NK-92 treated with Interleukin-12 subunit alpha and Interleukin-12 subunit beta, amount 100 ng/mL, for 24 hours (cell line): ENCODE measurements at places on chromosomes 5 and 9.

DNA sequence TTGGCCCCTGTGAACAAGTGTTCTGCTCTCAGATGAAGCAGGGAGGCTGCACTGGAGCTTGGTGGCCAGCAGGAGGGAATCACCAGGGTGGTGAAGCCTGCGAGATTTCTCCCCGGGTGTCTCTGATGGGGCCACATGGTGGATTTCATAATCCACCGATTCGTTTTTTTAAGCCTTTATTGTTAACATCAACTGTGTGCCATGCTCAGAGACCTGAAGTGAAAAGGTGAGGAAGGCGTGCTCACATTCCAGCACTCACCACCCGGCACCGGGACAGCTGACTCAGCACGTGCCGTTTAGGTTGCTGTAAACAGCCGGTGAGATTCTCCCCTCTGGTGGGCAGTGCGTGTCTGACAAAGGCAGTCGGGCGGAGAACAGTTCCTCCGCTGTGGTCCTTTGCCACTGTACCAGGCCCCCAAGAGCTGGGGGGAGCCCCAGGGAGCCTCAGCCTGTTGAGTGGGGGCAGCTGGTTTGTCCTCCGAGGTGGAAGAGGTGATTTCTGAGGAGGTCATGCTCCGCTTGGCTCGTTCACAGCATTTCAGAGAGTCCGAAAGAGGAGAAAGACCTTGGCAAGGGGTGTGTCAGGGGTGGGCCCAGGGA is 12.7 kb upstream of the AHRR start:
- no peak for DNase-seq

GRCh38 chr9:32171339-32171738 is 213.1 kb upstream of the ACO1 start:
- DNase-seq, result no peak

- DNase-seq, result no peak
Measured at GRCh38 chr5:173530547-173530946, 85.9 kb downstream of the BOD1 start.

DNA sequence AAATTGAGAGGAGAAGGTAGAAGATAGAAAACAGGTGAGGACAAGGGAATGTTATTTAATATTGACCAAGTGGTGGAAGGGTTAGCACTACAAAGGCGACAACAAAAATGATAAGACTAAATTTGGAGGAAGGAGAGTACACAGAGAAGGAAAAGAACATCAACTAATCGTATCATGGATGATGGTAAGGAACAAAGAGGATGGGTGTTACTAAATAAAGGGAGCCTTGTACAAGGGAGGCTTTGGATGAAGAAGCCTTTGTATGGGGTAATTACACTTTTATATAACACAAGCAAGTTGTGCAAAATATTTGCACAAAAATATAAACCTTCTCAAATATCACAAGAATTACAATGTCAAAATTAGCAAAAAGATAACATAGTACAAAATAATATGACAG is 125.7 kb downstream of the ZNF608 start:
- DNase-seq, result no peak

GRCh38 chr5:150272531-150272930 is 17.0 kb downstream of the CAMK2A start:
- DNase-seq, result peak; percentile 32

GRCh38 chr9:4130166-4130565 is 169.7 kb downstream of the GLIS3 start:
- no peak for DNase-seq

DNA sequence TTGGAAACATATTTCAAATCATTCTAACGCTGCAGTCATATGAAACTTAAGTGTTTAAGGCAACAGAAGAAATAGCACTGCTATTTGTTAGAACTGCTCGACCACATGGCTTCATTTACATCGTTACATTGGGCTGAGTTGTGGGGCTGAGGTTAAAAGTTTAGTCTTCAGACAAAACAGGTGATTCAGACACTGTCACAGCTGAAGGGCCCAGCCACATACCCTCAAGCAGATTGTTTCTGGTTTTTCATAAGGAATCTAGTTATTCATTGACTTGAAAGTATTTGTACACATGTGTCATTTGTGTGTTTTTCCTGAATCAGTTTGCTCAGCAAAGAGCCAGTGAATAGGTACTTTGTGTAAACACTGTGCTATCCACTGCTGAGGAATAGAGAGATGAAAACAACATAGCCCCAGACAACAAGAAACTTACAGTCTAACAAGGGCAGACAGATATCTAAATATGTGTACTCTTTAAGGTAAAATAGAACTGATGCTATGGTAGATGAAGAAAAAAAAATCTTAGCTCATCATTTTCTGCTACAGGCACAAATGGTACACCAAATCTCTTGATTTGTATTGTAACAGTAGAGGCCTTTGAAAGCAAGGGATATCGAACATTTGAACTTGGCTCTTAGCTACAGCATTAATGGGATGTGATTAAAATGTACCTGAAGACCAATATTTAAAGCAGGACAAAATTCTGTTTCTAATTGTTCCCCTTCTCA is 357.6 kb upstream of the RPS23 start:
- DNase-seq, result no peak

DNA sequence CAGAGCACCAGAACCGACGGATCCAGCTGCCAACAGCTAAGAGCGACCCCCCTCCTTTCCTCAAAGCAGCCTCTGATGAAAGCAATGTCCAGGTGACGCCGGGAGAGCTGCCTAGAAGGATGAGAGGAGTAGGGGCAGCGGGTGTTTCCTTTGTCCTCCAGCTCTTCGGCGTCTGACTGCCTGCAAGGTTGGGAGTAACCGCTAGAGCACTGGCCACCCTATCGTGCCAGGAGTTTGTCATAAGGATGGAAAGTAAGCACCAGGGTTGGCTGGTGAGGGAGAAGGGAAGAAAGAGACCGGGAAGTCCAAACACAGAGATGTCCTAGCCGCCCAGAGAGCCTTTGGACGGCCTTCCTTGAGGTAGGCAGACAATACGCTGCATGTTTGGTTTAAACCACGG is 10.8 kb downstream of the MRPL36 start:
- DNase-seq, result no peak

DNA sequence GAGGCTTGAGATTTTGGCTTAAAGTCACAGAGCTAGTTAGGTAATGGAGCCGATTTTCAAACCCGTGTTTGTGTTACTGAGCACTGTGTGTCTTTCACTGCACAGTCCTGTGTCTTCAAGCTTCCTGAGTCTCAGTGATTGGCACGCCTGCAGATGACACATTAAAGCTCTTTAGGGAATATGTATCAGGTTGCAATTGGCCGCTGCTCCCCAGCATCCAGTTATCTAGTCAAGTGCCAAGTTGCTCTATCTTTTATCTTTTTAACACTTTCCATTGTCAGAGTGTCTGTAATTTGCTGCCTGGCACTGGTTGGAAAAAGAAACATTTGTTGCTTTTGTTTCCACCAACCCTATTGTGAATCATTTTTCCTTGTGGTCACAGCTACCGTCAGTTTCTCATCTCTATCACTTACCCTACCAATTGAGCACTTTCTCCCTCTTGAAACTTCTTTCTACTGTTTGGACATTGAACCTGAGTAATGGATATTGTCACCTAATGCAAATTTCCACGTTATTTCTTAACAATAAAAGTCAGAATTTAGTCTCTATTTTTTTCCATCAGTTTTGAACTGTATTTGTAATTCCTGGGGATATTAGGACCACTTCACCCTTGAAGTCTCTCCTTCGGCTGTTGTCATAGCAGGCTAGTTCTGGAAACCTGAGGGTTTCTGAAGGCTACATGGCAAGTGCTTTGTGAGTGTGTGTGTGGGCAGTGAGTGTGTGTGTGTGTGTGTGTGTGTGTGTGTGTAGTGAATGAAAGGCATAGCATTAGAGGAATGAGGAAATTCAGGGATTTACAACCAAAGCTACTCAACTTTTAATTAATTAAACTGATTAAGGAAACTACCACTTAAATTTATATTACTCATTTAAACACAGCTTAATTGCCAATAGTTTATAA is 274.3 kb downstream of the ISL1 start:
- DNase-seq, result no peak

DNA sequence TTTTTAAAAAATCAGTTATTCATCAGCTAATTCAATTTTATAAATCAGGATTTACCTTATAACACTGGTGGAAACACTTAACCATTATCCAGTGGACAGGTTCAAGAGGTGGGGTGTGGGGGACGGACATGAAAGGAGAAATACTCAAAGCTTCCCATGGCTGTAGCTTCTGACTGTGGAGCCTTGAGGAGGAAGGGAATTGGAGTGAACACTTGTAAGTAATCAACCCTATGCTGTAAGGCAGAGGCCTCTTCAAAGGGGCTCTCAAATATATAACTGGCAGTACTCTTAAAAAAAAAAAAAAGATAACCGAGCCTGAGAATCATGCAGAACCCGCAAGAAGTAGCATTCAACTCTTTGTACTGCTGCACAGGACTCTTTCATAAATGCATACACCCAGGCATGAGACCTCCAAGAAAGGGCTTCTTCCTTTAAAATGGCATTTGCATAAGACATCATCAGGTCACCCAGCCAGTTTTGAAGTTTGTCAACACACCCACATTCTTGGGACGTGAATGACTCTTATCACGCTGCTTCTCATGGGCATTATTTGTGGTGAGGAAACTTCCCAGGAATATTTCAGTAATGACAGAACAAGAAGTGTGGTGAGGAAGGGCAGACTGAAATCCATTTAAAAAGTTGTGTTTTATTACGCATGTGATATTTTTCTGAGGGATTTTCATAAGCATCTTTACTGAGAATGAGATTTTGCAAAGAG is 8.1 kb downstream of the OSMR start:
- no peak for DNase-seq

DNA sequence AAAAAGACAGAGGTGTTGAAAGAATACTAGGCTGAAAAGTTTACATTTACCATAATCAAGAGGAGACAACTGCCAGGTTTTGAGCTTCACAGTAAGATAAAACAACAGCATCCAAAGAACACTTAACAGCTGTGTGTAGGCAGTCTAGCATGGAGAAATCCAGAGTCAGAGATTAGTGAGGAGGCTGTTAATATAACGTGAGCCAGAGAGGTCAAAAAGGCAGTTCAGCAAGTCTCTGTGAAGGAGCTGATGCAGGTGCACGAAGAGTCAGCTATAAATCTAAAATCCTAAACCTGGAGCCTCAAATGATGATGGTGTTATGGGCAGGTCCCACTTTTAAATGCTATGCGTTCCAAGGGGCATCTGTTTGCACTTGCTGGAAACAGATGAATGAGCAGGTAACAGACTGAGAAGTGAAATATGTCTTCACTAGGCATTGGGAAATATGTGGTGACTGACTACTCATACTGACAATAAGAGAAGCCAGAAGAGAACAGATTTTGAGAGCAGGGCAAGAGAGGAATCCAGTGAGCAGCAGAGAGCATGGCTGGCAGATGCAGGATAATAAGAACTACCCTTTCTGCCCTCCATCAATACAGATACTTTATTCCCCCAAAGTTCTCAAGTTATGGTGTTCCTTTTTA is 8.7 kb downstream of the APTX start:
- no peak for DNase-seq

DNA sequence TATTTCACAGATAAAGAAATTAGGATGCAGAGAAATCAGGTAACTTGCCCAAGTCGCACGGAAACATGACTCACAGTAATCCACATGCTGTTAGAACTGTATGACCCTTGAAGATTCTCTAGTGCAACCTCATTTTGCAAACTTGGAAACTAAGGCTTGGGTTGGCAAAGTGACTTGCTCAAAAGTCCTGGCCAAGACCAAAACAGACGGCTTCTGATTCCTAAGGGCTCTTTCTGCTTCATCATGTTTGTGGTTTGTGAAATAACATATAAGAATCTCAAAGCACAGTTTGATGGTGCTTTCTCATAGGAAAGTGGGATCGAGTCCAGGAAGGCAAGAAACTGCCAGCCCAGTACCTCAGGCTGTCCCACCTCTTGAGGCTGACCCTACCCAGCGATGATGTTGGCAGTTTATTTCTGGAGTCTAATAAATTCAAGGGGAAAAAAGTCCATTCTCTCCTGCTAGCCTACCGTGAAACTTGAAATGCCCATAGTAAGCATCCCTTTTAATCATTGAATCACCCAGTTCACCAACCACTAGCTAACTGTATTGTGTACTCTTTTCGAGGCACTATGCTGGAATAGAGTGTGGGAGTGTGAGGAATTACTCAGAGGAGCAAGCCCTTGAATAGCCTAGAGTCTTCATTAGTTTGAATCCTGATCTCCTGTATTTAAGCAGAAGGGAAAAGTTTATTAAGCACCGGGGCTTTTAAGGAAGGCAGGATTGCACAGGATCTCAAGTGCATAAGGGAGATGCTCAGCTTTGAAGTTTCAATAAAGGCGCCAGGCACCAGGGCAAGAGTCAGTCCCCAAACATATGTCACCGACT is 14.1 kb downstream of the CAPSL start:
- DNase-seq, result no peak

DNA sequence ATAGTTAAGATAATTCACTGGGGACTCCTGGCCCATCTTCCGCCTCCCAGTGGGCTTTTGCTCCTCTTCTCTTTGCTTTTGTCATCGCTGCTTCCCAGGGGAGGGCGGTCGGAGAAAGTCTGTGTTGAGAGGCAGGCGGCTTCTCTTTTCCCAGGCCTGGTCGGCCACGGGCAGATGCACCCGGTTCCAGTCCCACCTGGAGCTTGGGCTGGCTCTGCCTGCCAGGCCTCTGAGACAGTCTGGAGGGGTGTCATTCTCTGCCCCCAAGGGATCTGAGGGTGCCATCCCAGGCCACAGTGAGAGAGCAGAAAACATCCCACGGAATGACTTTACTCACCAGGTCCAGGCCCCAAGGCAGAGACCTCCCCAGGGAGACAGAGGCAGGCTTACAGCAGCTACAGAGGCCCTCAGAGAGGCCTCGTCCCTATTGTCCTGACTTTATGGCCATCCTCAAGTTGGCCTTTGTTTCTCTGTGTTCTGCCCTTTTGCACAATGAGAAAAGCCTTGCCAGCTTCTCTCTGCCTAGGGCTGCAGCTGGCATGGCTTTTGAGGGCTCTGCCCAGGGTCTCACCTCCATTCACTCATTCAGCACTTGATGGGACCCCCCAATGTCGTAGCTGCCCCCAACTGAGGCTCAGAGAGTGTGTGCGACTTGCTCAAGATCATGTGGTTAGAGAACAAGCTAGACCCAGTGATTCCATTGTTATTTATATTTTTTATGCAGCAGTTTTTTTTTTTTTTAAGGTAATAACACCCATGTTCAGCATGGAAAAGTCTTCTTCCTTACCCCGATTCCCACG is 44.2 kb upstream of the BOD1 start:
- DNase-seq, result no peak

DNA sequence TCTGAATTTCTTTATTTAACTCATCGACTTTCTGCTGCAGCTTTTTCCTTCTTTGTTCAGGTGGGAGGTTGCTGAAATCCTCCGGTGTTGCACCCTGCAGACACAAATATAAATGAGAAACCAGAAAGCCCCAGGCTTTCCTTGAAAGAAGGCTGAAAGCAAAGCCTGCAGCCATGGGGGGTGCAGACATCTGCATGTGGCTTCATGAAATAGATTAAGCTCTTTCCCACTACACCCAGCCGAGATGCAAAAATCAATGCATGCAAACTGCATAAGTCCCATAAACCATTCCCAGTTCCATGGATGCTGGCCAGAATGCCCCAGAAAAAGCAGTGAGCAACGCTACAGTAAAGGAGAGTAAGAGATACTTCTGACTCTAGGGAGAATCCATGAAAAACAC is 73.6 kb downstream of the USP20 start:
- no peak for DNase-seq

GRCh38 chr5:13746026-13746425 is 198.5 kb downstream of the DNAH5 start:
- DNase-seq, result no peak
